ENCODE measurements at places on chromosomes 3 and 15.

- DNase-seq, result no peak
These were observed 82.2 kb downstream of the STRIT1 start for GRCh38 chr3:155211266-155211665.

GRCh38 chr15:48475600-48476395 lies 144.6 kb downstream of the DUT start:
- no peak for DNase-seq

- no peak for DNase-seq
These were observed 64.1 kb downstream of the CDIN1 start for GRCh38 chr15:36643551-36643950.

GRCh38 chr15:41215708-41216107 lies 14.8 kb downstream of the EXD1 start:
- DNase-seq, result no peak

DNA sequence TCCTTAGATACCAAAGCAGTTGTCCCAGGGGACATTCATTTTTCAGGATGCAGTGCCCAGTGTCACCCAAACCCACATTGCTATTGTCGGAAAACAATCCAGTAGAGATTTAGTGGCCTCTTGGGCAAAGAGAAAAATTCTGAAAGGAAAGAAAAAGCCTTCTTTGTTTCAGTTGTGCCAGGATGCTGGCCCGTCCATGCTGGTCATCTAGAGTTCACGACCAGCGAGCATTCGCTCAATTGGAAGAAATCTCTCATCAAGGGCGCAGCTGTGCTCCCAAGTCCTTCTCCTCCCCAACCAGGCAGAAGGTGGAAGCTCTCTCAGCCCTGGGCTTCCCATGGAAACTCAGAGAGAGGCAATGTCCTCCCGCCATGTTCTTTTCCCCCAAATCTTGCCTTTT lies 123.7 kb downstream of the MTHFS start:
- DNase-seq, result no peak

- DNase-seq, result no peak
These were observed 299.5 kb upstream of the RASGRP1 start for GRCh38 chr15:38864122-38864521.

DNA sequence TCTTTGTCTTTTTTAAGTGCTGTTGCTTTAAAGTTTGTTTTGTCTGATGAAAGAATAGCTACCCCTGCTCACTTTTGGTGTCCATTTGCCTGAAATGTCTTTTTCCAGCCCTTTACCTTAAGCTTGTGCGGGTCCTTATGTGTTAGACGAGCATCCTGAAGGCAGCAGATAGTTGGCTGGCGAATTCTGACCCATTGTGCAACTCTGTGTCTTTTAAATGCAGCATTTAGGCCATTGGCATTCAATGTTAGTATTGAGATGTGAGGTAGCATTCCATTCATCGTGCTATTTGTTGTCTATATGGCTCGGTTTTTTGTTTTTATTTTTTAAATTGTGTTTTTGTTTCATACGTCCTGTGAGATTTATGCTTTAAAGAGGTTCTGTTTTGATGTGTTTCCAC lies 55.0 kb downstream of the ZDHHC19 start:
- DNase-seq, result no peak

GRCh38 chr3:138948371-138949001 lies 1.5 kb downstream of the FOXL2NB start:
- no peak for DNase-seq

DNA sequence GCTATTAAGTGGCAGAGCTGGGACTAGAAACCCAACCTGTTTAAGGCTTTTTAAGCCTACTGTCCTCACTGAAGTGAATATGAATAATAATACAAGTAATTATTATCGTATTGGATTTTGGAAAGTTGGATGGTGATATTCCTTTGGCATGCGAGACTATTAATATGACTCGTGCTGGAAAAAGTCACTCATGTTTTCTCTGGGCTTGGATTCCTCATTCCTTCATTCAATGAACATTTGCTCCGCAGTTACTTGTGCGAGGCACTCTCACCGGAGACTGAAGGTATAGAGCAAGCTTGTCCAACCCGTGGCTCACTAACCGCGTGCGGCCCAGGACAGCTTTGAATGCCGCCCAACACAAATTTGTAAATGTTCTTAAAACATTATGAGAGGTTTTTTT lies 694 bp downstream of the PLAAT1 start:
- no peak for DNase-seq

DNA sequence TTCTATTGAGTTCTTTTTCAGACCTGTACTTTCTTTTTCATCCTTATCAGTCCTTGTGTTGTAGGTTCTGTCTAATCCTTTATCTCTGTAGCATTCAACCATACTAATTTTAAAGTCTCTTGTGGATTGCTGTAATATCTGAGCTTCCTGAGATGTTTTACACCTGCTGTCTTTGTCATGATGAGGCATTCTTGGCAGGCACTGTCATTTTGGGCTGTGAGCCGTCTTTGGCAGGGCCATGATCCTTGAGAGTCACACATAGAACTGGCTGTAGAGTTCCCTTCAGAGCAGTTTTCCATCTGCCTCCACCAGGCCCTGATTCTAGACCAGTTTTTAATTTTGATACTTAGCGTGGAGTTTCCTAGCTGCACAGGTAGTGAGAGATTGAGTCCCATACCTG lies 6.7 kb downstream of the EFCC1 start:
- DNase-seq, result no peak

- peak; percentile 0 for DNase-seq
These were observed at the start of gene FBXL2 for GRCh38 chr3:33277193-33277882. Gene FBXL2, plus strand, starts transcription at chr3:33277442. Its CDS starts 71 bp downstream, at chr3:33277513.

DNA sequence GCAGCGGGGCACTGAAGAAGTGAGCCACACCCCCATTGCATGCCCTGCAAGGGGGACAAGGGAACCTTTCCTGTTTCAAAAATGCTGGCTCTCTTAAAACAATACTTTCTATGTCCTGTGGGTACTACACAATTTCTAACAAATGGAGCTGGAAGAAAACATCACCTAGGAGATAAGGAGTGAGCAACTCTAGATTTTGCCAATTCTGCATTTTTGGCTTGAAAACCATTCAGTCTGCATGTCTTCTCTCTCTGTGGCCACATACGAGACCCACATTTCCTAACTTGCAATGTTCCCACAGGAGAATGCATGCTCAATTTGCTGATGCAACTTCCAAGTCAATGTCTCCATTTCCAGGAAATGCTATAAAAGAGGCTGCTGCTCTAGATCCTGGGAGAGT lies 662.0 kb downstream of the SQOR start:
- DNase-seq, result no peak

DNA sequence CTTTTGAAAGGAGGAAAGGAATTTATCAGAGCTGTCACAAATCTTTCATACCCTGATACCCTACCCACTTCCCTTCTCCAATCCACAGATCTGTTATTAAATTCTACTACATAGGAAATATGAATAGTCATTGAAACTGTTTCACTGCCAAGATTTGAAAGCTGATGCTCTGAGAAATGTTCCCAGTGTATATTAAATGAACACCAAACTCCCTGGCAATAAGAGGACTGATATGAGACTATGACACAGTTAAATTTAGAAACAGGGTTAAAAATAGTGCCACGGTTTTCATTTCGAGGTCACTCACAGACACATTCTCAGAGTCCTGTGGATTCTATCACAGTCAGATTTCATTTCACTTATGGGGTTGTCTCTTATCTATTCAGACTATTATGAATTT lies 27.2 kb upstream of the GBE1 start:
- DNase-seq, result no peak

GRCh38 chr3:188286087-188286513 lies 132.1 kb downstream of the LPP start:
- no peak for DNase-seq

DNA sequence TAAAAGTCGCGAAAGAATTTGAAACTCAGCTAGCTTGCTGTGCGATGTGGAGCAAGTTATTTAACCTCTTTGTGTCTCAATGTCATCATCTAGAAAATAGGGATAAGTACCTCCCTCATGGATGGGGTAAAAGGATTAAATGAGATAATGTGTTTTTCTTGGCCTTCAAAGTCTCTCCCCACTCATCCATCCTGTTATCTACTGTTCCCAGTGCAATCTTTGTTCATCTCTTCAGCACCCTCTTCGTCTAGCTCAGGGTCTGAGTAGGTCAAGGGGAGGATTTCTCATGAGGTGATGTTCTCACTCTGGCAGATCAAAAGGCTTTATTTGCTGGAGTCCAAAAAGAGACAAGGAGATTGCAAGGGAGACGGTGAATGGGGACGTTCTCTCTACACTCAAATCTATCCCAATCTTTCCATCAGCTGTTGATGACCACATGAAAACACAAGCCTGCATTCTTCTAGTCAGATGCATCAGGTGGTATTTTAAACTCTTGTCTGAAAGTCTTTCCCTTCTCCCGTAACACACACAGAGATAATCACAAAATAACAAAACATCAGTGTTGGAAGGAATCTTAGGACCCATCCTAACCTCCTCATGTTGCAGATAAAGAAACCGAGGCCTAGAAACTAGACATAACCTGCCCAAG lies 1.3 kb downstream of the MESD start:
- DNase-seq, result no peak

DNA sequence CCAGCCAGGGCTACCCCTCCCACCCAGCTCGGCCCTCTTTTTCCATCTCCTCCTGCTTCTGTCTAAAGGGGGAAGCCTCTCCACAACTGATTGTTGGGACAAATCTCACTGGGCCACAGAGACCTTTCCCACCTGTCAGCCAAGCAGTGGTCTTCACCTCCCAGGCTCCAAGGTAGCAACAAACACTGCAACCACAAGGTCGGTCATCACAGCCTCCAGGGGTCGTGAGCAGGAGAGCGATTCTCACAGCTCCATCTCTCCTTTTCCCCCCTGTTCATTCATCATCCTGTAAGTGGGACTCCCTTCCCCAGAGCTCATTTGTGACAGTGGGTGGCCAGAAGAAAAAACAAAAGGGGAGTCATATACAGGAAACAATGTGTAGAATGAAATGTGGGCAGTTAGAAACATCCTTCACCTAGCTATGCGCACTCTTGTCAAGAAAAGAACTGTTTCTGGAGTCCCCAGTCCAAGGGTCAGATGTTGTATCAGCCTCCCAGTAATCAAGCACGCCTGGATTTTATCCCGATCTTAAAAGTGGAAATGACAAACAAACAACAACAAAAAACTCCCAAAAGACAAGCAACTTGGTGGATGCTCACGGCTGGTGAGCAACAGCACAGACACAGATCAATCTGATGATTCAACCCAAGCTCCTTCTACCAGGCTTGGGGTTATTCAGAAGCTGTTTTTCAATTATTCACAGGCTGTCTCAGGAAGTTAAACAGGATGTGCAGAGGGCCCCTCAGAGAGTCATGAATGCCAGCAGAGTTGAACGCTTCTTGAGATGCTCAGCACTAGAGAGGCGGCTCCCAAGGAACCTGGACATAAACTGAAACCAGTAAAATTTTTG lies 22.4 kb downstream of the LYZL4 start:
- no peak for DNase-seq

GRCh38 chr3:112247900-112248299 lies 46.1 kb downstream of the SLC9C1 start:
- DNase-seq, result no peak

- no peak for DNase-seq
These were observed 62.2 kb upstream of the SEC61A1 start for GRCh38 chr3:127990051-127990450.

DNA sequence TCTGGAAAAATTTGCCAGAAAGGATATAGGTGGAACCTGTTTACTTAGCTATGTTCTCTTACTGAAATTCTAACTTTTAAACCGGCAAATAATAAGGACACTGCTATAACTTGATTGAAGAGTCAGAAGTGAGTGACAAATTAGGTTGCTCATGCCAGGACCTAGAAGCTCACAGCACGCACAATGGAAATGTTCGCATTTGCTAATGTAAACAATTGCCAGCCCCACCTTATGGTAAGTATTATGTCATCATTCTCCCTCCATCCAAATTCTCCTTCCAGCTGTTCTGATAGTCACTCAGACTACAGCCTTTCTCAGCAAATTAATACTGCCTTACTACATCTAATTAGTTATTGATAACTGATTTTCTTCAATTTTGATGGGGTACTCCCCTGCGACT lies 4.8 kb upstream of the STXBP5L start:
- DNase-seq, result no peak

- DNase-seq, result no peak
These were observed 80.7 kb downstream of the DIPK2A start for GRCh38 chr3:144052275-144052674.

- no peak for DNase-seq
These were observed 435.6 kb downstream of the CADM2 start for GRCh38 chr3:85394424-85394823.

Measured in stimulated activated CD8-positive, alpha-beta memory T cell treated with anti-CD3 and anti-CD28 coated beads, Interleukin-12 subunit alpha, Interleukin-12 subunit beta, amount 100 ng/mL, for 4 hours (primary cell).